HuH-7 (cell line): ENCODE measurements at places on chromosomes 5 and 9.
A peak's percentile ranks its signal among the peaks of the same experiment; 100 is the strongest.

GRCh38 chr5:158287643-158288271, 428.8 kb upstream of the CLINT1 start:
- peak; percentile 23 for DNase-seq

GRCh38 chr5:150487199-150488061, 20.5 kb upstream of the NDST1 start:
- DNase-seq: peak; percentile 64

GRCh38 chr9:112308588-112308987, 24.8 kb downstream of the PTBP3 start:
- DNase-seq: no peak

GRCh38 chr5:110899566-110900412, 161.0 kb downstream of the SLC25A46 start:
- no peak for DNase-seq
